Mucosa of gallbladder (tissue), 1 donor: ENCODE measurements at places on chromosomes 6 and 20. TPM values are rescaled to one million over a fixed set of nuclear protein-coding genes. Genes with fewer than 3 reads are reported as not detected.

The ZSCAN16 gene
- 5.8 TPM for total RNA-seq

- DNase-seq: no peak
Observed at GRCh38 chr6:51753635-51754034, 333.8 kb downstream of the PKHD1 start.

GRCh38 chr6:11076540-11076939, 17.1 kb upstream of the SMIM13 start:
- DNase-seq: no peak

DNA sequence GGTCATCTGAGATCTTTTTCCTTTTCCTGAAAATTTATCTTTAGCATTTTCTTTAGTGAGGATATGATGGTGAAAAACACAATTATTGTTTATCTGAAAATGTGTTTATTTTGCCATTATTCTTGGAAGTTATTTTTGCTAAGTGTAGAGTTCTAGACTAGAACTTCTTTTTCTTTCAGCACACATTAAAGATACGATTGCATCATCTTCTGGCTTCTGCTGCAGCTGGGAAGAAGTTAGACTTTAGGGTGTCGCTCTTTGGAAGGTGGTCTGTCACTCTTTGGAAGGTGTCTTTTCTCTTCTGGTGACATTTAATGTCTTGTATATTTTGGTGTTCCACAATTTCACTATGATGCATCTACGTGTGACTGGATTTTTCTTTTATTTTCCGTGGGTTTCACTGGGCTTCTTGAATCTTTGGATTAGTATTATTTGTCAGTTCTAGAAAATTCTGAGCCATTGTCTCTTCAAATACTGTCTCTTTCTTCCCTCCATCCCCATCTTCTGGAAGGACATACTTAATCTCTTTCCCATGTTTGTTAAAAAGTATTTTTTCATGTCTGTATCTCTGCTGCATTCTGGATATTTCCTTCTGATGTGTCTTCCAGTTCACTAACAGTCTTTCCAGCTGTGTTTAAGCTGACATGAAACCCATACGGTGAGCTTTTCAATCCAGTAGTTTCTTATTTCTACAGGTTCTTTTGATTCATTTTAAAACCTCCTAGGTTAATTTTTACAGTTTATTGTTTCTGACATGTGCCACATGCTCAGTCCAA, 81.0 kb downstream of the AGPAT4 start:
- no peak for DNase-seq

The DDO gene
- 5.6 TPM for total RNA-seq

DNA sequence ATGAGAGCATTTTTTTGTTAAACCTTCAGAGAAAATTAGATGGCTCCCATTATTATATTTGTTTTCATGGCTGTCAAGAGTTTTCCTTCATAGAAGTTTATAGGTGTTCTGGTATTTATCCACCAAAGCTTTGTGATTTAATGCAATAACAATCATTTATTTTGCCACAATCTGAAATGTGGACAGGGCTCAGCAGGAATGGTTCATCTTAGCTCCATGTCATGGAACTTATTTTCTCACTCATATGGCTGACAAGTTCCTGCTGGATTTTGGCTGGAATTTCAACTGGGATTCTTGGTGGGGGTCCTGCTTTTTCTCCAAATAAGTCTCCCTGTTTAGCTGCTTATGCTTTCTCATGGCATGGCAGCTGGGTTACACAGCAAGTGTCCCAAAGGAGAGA, 876.7 kb downstream of the QKI start:
- DNase-seq: no peak

The LSM2 gene
- 32.5 TPM for total RNA-seq

DNA sequence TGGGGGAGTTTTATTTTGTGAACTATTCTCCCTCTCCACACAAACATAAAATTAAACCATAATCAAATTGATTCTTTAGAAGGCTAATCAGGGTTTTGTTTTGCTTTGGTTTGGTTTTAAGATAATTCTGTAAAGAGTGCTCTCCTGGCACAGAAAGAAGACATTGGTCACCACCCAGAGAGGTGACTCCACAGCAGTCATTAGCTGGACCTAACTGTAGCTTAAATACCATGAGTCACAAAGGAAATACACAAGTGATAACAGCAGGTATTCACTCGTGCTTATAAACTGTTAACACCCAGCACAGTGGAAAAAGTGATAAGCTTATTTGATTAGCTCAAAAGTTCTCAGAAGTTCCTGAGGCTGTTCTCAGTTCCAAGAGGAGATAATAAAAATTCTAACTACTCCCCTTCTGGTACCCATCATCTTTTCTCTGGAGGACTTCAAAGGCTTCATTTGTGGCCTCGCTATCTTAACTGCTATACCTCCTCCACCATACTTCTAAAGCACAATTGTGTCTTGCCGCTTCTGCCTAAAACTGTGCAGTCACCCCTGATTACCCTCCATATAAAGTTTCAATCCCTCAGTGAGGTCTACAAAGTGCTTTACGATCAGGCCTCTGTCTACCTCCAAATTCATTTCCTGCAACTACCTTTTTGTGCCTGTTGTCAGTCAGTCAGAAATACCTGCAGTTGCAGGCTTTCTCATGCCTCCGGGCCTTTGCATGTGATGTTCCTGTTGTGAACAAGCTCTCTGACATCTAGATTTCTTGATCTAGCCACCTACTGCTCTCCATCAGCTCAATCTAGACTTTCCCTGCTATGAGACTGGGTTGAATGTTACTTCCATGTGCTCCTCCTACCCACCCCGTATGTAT, 201.1 kb downstream of the SAMD5 start:
- DNase-seq: no peak

DNA sequence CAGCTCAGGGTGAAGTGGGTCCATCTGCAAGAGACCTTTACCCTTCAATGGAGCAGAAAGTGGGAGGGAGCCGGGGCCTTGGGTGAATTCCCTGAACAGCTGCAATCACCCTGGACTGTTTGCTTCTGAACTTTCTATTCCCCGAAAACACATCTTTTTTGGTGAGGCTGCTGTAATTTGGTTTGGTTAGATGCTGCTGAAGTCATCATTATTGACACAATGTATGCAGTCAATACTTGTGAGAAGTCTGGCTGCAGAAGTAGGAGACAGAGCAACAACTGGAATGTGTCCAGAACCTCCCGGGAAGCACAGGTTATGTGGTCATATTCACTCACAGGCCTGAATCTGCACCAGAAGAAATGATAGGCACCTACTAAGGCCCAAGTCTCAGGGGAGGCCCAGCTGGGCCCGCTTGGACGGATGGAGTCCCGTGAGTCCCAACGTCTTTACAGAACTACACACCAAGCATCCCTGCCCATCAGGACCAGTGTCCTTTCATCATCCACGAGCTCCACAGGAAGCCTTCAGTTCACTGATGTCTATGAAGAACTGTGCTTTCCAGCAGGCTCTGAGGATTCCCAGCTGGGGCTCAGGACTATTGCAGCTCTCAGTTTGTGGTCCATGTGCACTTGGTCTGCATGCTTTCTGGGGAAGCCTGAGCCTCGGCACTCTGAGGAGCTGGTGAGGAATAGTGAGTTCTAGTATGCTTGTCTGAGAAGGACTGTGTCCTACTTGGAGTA, 177.6 kb downstream of the THBS2 start:
- DNase-seq: no peak

DNA sequence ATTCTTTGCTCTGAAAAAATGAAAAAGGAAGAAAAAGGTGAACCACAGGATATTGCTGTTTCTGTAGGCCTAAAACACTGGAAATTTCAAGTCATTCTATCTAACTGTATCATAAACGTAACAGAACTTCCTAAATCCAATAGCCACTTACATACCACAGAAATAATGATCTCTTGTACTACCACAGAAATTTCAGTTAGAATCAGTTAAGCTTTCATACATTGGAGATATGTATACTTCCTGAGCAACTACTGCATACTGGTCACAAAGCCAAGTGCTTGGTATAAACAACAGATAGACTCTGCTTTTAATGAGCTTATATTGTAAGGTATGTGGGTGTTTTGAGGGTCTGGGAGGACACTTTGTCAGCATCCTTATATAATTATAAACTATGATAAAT, 38.6 kb downstream of the VTA1 start:
- no peak for DNase-seq

DNA sequence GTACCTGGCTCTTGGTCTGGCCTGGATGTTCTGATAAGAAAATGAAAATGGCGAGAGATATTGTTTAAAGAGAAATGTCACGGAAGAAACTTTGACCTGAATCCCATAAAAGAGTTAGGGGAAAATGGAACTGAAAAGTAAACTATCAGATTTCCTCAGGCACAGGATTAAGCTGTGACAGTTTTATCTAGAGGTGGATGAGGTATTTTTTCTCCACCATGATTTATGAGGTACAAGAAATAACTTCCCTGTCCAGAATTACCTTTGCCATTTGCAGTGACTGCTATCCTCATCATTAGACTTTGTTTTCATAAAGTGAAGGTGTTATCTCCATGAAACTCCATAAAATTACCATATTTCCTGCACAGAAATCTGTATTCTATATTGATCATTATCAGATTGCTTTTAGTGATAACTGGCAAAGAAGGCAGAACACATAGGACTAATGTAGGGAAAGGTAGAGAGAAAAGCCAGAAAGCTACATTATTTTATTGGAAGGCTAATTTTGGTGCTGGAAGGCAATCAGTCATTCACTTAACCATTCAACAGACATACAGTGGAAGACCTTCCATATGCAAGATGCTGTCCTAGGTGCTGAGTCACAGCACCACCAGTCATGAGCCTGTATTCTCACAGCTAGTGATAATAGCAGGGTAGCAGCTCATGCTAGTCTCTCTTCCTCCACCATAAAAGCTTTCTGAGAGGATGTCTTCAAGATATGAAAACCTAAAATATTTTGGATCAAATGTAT, 427.3 kb upstream of the CITED2 start:
- DNase-seq: no peak

DNA sequence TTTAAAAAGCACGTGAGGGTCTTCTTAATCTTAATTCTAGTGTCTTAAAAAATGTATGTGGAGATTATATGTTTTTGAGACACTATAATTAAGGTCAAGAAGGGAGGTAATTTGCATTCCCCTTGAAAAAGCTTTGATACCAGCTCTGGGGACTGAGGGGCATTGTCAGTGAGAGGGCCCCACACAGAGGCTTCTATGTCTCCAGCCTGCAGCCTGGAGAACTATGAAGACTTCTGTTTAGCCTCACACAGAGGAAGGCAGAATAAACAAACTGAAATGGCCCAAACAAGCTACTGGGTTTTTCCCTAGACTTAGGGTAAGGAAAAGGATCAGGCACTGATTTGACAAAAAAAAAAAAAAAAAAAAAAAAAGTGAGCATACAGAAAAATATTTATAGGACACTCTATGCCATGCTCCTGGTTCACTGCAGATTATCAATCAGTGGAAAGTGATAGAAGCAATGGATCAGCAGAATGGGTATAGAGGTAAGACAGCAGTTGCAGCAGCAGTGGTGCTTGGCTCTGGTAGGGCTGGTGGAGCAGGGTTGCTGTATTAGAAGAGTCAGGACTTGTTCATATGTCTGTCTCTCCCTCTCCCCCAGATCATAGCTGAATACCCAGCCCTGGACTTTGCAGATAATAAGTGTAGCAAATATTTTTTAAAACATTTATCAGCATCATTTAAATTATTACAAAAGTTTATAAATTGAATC, 85.4 kb downstream of the KLHL32 start:
- no peak for DNase-seq

GRCh38 chr6:124978451-124979293, 16.4 kb downstream of the RNF217 start:
- no peak for DNase-seq

DNA sequence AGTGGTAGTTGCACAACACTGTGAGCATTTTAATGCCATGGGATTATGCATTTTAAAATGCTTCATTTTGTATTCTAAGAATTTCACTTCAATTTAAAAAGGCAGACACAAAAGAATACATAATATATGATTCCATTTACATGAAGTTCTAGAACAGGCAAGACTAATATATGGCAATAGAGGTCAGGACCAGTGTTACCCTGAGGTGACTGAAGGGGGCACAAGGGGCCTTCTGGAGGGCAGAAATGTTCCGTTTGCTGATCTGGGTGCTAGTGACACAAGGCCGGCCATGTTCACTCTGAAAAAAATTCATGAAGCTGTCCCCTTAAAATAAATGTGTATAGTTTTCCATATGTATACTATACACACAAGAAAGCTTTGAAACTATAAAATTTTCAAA, 28.5 kb downstream of the TASP1 start:
- DNase-seq: no peak

The CLPSL2 gene
- total RNA-seq: not detected

The E2F3 gene
- total RNA-seq: 7.7 TPM

The HTR1E gene
- total RNA-seq: 0.17 TPM

DNA sequence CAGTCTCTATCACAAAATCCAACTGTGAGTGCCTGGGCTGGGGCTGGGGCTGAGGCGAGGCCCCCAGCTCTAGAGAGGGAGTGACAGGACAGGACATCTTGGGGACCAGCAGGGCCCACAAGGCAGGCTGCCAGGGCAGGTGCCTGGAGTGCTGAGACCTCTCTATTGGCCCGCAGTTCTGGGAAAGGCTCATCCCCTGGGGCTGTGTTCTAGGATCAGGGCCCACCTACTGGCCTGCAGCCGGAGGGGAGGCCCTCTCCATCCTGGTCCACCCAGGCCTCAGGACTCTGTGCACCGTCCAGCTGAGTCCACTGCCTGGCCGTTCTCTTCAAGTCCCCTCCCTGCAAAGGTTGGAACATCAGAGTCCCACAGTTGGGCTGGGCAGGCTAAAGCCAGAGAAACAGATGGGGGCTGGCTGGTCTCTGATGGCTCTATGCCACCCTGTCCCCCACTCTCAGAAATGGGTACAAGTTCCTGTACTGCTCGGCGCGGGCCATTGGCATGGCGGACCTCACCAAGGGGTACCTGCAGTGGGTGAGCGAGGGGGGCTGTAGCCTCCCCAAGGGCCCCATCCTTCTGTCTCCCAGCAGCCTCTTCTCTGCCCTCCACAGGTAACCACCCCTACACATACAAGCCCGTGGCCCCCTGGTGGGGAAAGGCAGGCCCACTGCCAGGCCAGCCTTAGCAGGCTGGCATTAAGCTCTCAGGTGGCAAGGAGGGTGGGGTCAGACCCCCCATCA, 9.0 kb downstream of the EMILIN3 start:
- DNase-seq: no peak

The FRK gene
- total RNA-seq: 24.3 TPM

The PAX1 gene
- not detected for total RNA-seq

GRCh38 chr20:40323361-40323794, 365.7 kb downstream of the MAFB start:
- no peak for DNase-seq

- no peak for DNase-seq
Observed at GRCh38 chr20:32158943-32159660, 48.4 kb downstream of the PLAGL2 start.

DNA sequence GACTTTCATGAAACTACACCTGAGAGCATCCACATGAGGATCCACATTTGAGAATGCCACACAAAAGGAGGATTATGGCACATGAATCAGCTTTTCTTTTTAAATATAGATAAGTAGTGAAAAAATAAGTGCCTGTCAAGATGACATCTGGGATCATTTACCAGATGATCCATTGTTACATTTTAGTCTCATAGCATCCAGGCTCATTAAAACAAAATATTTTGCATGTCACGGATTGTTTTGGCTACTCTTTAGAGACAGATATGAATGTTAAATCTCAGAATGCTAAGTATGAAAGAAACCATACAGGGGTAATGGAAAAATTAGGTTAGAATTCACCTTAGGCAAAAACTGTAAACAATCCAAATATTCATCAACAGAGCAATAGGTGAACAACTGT, 66.7 kb downstream of the MYO6 start:
- no peak for DNase-seq

The RAB32 gene
- 31.1 TPM for total RNA-seq

- DNase-seq: no peak
Observed at GRCh38 chr20:62232770-62233645, 5.3 kb upstream of the OSBPL2 start.

GRCh38 chr6:78322068-78322845, 545.1 kb upstream of the IRAK1BP1 start:
- no peak for DNase-seq

The SEL1L2 gene
- total RNA-seq: 0.52 TPM

The NHLRC1 gene
- 1.9 TPM for total RNA-seq
